GM23338 (cell line): ENCODE measurements at places on chromosomes 3 and 15. TPM values are rescaled to one million over a fixed set of nuclear protein-coding genes. Genes with fewer than 3 reads are reported as not detected.
A peak's percentile ranks its signal among the peaks of the same experiment; 100 is the strongest.

DNA sequence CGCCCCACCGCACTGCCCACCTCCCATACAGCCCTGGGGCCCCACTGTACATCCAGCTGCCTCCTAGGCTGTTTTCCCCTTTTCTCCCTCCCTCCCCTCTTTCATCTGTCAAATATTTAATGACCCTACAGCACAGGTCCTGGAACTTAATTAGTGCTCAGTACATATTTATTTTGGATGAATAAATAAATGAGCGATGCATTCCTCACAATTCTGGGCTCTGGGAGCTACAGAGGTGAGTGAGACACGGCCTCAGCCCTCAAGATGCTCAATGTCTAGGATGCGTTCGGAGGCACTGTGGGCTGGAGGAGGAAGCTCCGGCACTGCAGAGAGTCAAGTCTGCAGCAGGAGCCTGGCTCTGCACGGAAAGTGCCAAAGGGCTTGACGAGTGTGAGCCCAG is 175.0 kb downstream of the FAM43A start:
- H3K36me3 ChIP-seq: no peaks in the 10 kb centered on the region
- H3K27ac ChIP-seq: no peak overlapping the region
- no peaks in the 10 kb centered on the region for H3K4me1 ChIP-seq
- H3K4me3 ChIP-seq: no peak overlapping the region

- H3K36me3 ChIP-seq: no peaks in the 10 kb centered on the region
- H3K27ac ChIP-seq: no peak overlapping the region
- H3K4me3 ChIP-seq: no peak overlapping the region
- DNase-seq: no peak
- no peaks in the 10 kb centered on the region for H3K4me1 ChIP-seq
Observed at GRCh38 chr3:59235634-59236012, 185.8 kb upstream of the CFAP20DC start.

DNA sequence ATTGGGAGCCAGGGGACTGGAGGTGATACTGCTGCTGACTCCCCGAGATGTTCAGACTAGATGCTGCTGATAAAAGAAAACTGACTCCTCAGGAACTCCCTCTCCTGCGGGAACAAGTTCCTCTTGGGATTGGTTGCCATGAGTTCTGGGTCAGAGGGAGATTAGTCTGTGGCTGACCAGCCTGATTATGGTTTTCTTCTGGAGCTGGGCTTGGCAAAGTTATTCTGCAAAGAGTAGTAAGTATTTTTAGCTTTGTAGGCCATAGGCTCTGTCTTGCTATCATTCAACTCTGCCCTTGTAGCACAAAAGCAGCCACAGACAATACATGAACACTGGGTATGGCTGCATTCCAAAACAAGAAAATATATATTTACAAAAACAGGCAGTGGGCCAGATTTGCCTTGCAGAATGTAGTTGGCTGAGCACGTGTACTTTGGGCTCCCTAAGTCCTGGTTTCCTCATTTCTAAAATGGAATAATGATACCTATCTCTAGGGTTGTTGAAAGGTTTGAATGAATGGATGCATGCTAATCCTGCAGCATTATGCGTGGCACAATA is 796.8 kb downstream of the AGBL1 start:
- no peak overlapping the region for H3K27ac ChIP-seq
- H3K36me3 ChIP-seq: no peaks in the 10 kb centered on the region
- DNase-seq: no peak
- H3K27me3 ChIP-seq: no peaks in the 10 kb centered on the region
- H3K4me3 ChIP-seq: no peak overlapping the region

- peaks cover 45% of the 10 kb centered on the region for H3K4me1 ChIP-seq
- no peaks in the 10 kb centered on the region for H3K27me3 ChIP-seq
- H3K27ac ChIP-seq: peak overlapping the region; percentile 75
- H3K4me3 ChIP-seq: peak overlapping the region; percentile 29
- no peak for DNase-seq
Observed at GRCh38 chr3:179526482-179526881, 36.2 kb upstream of the ACTL6A start.

DNA sequence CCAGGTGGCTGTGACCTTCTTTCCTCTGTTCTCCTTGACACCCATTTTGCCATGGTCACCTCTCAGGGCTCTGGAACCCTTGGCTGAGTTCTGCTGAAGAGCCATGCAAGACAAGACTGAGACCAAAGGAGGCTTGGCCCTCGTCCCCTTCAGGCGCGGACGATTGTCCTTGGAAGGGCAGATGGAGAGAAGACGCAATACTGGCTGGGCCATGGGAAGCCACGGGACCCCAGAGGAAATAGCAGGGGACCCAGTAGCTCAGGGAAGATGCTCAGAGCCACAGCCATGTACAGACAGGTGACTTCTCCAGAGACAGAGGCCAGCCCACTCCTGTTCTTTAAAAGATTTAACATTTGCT is 125.6 kb downstream of the SMAD6 start:
- DNase-seq: no peak
- H3K4me1 ChIP-seq: peaks cover 21% of the 10 kb centered on the region

GRCh38 chr3:73783811-73784210 is 159.1 kb upstream of the PDZRN3 start:
- H3K27me3 ChIP-seq: no peaks in the 10 kb centered on the region
- H3K27ac ChIP-seq: no peak overlapping the region
- DNase-seq: no peak
- H3K4me3 ChIP-seq: no peak overlapping the region
- peaks cover 12% of the 10 kb centered on the region; the same call in 1 of the 2 replicates for H3K4me1 ChIP-seq
- no peaks in the 10 kb centered on the region for H3K36me3 ChIP-seq

GRCh38 chr3:71930056-71930991 is 145.4 kb upstream of the PROK2 start:
- H3K27me3 ChIP-seq: no peaks in the 10 kb centered on the region
- no peaks in the 10 kb centered on the region for H3K36me3 ChIP-seq

DNA sequence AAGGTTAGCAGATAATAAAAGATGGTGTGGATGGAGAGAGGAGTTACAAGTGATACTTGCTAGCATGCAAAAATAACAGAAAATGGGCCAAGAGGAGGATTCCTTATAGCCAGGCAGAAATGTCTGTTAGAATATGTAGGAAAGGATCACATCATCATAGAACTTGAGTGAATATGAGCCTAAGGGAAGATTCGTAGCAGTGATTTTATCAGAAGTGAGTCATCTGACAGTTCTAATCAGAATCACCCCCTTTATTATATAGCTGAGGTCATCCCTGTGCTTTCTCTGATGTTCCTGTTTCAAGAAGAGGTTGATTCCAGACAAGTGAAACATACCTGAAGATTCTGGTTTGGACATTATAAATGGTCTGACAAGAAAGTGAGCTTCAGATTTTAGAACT is 22.9 kb downstream of the EXOG start:
- H3K27me3 ChIP-seq: no peaks in the 10 kb centered on the region
- 0 out of 2 replicates have a peak overlapping the region, but pooled peaks have one; percentile 40 for H3K27ac ChIP-seq
- H3K4me1 ChIP-seq: peaks cover 24% of the 10 kb centered on the region

DNA sequence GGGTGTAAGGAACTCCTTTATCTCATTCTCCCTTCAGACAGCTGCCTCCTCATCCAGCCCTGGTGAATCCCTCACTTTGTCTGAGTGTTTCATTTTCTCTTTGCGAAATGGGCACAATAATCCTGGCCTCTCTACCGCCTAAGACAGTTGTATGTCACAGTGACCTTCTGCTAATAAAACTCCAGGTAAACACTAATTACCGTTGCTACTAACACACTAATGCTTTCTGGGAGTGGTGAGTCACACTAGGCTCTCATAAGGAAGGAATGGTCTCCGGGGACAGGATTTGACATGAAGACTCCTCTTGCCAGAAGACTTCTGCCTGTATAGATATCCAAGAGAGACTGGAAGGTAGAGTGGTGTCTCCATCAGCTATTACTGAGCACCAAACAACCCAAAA is 71.7 kb upstream of the SNRK start:
- no peaks in the 10 kb centered on the region for H3K27me3 ChIP-seq
- DNase-seq: no peak
- no peak overlapping the region for H3K27ac ChIP-seq
- H3K4me1 ChIP-seq: no peaks in the 10 kb centered on the region
- no peaks in the 10 kb centered on the region for H3K36me3 ChIP-seq
- H3K4me3 ChIP-seq: no peak overlapping the region

DNA sequence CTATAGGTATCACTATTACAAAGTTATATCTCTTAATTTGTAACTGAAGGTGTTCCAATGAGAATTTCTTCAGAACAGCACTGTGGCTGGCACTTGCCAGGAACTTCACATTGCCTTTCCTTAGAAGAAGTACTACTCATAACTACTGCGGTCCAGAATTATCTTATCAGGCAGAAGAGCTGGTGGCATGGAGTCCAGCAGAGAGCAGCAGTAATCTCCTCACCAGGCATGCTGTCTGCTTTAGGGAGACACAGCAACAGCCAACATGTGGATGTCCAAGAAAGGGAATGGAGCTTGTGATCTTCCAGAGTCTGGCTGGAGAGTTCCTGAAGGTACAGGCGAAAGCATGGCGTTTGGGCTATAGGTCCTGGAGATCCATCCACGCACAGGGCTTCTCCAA is 919.7 kb upstream of the NR2F2 start:
- no peaks in the 10 kb centered on the region for H3K4me1 ChIP-seq
- no peaks in the 10 kb centered on the region for H3K36me3 ChIP-seq
- no peak overlapping the region for H3K27ac ChIP-seq
- no peak for DNase-seq
- no peak overlapping the region for H3K4me3 ChIP-seq

GRCh38 chr15:82080774-82081173 is 35.0 kb upstream of the MEX3B start:
- H3K27me3 ChIP-seq: no peaks in the 10 kb centered on the region
- no peak overlapping the region for H3K27ac ChIP-seq
- no peaks in the 10 kb centered on the region for H3K36me3 ChIP-seq
- DNase-seq: no peak

DNA sequence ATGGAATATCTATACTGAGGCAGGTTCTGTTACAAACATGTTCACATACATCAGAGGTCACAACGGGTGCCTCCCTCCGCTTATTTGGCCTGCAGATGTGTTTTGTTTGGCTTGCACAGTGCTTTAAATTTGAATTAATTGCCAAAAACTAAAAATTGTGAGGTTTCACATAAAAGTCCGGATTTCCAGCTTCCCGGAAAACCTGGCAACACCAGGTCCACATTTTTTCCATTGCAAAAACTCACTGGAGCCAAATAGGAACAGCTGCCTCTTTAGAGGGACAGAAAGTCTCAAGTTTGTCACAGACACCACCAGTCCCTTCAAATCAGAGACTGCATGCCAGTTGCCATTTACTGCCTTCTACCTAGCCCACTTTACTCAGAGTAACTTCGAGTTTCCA is 205.9 kb upstream of the MDFIC2 start:
- no peaks in the 10 kb centered on the region for H3K36me3 ChIP-seq
- H3K4me1 ChIP-seq: peaks cover 26% of the 10 kb centered on the region
- H3K27me3 ChIP-seq: no peaks in the 10 kb centered on the region
- no peak overlapping the region for H3K27ac ChIP-seq

- H3K36me3 ChIP-seq: no peaks in the 10 kb centered on the region
- DNase-seq: no peak
- H3K4me3 ChIP-seq: no peak overlapping the region
- no peaks in the 10 kb centered on the region for H3K27me3 ChIP-seq
Observed at GRCh38 chr3:42077785-42078184, 13.4 kb upstream of the TRAK1 start.

DNA sequence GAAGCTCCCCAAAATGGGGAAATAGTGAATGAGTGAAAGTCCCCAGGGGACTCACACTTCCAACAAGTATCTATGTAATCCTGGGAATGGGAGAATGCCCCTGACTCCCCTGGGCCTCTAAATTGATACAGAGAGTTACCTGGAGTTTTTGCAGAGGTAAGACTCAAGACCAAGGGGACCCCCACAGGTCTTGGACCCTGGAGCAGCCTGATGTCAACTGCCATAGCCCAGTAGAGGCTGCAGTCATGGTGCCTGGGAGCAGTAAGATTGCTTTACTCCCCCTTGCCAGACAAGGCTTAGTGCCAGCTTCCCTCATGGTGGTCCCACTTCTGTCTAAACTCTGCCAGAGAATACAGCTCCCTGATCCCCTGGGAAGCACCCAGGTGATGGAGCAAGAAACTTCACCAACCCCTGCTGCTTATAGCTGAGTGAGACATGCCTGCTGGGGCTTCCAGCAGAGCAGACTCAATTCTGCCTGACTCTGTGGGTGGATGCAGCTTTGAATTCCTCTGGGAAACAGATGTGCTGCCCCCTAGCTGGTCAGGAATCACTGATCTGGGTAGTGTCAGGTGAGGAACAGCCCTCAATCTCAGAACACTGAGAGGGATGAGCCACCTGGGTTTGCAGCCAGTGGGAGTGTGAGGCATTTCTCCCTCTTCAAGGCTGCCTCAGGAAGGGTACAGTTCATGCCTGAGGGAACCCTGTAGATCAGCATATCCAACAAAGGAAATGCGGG is 485.9 kb downstream of the NSUN3 start:
- H3K4me1 ChIP-seq: no peaks in the 10 kb centered on the region
- 0 out of 2 replicates have a peak, but pooled peaks cover 6% of the 10 kb centered on the region for H3K36me3 ChIP-seq
- no peak overlapping the region for H3K27ac ChIP-seq
- H3K4me3 ChIP-seq: no peak overlapping the region
- no peaks in the 10 kb centered on the region for H3K27me3 ChIP-seq

DNA sequence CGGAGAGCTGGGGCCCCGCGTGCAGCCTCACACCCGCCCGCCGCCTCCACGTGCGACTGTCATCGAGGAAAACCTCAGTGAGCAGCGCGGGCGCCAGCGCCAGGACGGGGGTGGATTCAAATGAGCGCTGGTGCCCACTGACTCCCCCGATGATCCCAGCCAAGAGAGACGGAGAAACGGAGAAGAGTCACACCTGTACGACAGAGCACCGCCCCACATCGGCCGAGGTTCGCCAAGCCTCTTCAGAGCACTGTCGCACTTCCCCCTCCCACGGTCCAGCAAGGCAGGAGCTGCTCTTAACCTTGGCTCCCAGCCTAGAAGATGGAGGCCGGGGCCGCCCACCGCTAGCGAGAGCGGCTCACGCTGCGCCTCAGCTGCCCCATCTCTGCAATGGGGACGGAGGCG is 130.9 kb upstream of the IQSEC1 start:
- no peaks in the 10 kb centered on the region for H3K36me3 ChIP-seq
- H3K27ac ChIP-seq: no peak overlapping the region
- H3K27me3 ChIP-seq: no peaks in the 10 kb centered on the region
- DNase-seq: peak; percentile 59
- no peak overlapping the region for H3K4me3 ChIP-seq

DNA sequence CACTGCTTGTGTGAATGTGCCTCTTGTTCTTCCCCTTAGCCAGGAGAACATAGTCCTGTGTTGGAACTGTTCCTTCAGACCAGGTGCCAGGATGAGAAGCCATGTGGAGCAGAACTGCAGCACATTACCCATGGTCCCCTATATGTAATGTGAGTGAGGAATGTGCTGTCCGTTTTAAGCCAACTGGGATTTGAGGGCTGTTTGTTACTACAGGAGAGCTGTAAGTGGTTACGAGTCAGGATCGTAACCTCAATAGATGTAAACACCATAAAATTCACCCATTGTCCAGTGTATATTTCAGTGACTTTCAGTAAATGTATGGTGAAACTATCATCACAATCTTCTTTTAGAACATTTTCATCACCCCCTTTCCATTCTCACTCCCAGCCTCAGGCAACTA is 10.1 kb upstream of the SCAP start:
- DNase-seq: no peak
- H3K27ac ChIP-seq: no peak overlapping the region
- peaks cover 16% of the 10 kb centered on the region for H3K4me1 ChIP-seq
- H3K27me3 ChIP-seq: no peaks in the 10 kb centered on the region
- H3K36me3 ChIP-seq: no peaks in the 10 kb centered on the region

The CAV3 gene
- not detected in 2 replicates for total RNA-seq

The FANCI gene
- total RNA-seq: 52.4 and 66.8 TPM in 2 replicates

The FILIP1L gene
- total RNA-seq: not detected in 2 replicates

The PIGZ gene
- total RNA-seq: not detected in 2 replicates

The PYGO1 gene
- total RNA-seq: 0.50 and 0.52 TPM in 2 replicates

The COL7A1 gene
- total RNA-seq: 5.2 and 7.9 TPM in 2 replicates
